Stimulated activated CD8-positive, alpha-beta memory T cell treated with anti-CD3 and anti-CD28 coated beads, Interleukin-2, amount 100 ng/mL, for 1 hour (primary cell): ENCODE measurements at places on chromosomes 11 and 22.

- DNase-seq = no peak
These were observed 15.9 kb downstream of the NEAT1 start for GRCh38 chr11:65438257-65439151.

DNA sequence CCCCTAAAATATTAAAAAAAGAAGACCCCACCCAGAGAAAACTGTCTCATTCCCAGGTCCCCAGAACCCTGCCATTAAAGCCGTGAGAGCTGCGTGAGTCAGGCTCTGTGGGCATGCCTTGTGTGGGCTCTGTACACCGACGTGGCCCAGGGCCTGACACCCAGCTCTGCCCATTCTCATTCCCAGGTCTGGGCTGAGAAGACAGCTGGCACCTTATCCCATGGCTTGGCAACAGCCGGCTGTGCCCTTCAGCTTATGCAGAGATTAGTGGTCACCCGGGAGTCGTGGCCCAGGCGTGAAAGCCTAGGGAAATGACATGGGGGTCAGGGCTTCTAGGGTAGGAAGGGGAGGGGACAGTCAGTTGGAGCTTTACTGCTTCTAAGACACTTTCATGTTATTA, 31.9 kb downstream of the OTOG start:
- no peak for DNase-seq

GRCh38 chr11:92843455-92843854, 126.0 kb upstream of the MTNR1B start:
- DNase-seq = no peak

- DNase-seq = no peak
These were observed 41.1 kb downstream of the BMAL1 start for GRCh38 chr11:13318498-13319295.

DNA sequence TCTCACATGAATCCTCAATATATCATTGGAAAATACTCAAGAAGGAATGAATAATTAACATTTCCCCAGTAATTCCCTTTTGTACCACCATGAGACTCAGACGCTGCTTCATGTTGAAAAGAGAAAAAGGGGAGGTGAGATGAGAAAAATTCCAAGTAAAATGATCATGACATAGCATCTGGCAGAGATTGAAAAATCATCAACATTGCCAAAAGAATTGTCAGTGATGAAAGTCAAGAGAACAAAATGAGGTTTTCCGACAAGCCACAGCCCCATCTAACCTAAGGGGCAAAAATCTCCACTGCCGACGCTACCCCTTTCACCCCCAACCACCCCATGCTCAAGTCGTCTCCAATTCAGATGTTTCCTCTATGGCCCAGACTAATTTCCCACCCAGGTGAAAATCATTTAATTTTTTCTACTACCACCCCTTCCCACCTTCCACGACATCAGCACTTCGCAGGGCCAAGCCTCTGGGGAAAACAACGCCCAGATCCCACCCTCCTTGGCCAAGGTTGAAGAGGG, 1.2 kb downstream of the RAB6A start:
- DNase-seq = no peak

DNA sequence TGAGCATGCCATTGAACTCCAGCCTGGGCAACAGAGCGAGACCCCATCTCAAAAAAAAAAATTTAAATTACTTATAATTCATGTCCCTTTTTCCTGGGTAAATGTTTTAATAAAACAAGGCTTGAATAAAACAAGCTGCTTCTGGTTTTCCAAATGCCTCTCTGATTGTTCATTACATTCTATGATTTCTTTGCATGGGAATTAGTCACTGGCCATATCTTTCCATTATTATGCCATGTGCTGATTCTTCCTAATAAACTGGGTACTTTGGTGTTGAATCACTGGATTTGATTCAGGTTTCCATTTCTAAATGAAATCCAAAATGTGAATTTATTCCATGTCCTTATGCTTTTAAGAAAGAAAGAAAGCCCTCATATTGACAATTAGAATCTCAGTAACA, 42.6 kb downstream of the ZNF215 start:
- DNase-seq = no peak

DNA sequence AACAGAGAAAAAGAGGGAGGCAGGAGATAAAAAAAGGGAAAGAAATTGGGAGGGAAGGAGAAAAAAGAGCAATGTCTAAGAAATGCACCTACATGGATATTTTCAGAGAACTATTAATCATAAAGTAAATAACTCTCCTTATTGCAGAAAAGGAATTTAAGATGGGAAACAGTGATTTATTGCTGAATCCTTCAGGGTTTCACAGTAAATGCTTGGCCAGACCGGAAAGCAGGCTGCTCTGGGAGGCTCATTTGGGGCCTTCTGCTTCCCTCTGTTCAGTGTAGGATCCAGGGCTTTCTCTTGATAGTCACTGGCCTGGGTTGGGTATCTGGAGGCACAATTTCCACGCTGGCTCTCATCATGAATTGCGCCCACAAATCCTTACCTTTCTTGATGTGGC, 324.3 kb upstream of the SORL1-AS1 start:
- DNase-seq = no peak

- DNase-seq = no peak
These were observed 44.1 kb upstream of the GLYATL2 start for GRCh38 chr11:58888579-58888978.

- no peak for DNase-seq
These were observed 16.1 kb downstream of the TUB start for GRCh38 chr11:8097062-8097461.

DNA sequence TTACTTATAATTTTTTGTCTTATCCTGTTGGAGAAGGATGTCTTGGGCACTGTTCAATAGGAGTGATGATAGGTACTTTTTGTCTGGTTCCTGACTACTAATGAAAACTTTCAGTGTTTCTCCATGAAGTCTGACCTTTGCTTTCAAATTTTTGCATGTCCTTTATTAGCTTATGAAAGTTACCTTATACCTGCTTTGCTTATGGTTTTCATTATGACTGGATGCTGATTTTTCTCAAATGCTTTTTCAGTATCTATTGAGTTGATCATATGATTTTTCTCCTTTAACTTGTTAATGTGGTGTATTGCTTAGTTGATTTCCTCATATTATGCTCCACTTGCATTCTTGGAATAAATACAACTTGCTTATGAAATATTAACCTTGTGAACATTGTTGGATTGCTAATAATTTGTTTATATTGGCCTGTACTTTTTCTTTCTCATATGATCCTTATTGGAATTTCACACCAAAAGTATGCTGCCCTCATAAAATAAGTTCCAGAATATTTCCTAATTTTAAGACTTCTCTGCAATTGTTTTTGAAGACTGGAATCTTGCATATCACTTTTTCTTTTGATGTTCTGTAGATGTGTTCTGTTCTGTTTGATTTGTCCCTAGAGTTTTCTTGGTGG, 85.0 kb upstream of the SC5D start:
- DNase-seq = no peak

DNA sequence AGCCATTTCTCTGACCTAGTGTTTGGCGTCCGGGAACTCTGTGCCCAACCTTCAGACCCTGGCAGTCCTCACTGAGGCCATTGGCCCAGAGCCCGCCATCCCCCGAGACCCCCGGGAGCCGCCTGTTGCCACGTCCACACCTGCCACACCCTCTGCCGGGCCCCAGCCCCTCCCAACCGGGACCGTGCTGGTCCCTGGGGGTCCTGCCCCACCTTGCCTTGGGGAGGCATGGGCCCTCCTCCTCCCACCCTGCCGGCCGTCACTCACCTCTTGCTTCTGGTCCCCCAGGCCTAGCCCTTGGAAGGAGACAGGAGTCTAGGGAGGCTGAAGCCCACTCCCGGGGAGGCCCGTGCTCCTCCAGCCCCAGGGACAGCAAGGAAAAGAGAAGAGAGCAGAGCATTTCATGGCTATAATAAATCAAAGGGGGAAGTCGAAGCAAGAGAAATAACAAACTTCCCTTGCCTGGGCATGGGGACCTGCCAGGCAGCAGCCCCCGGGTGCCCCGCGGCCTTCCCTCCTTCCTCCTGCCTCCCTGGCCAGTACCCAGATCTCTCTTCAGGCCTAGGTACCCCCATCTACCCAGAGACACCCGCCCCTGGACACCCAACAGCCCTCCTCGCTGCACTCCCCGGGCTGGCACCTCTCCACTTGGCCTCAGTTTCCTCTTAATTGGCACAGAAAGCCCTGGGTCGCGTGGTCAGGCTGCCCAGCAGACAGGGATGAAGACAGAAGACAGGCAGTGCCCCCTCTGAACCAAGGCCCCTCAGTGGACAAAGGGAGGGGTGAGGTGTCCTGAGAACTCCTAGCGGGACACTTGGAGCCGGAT, 13.0 kb upstream of the SLC39A13 start:
- no peak for DNase-seq
